ENCODE measurements at places on chromosomes 5 and 9.
A peak's percentile ranks its signal among the peaks of the same experiment; 100 is the strongest.

DNA sequence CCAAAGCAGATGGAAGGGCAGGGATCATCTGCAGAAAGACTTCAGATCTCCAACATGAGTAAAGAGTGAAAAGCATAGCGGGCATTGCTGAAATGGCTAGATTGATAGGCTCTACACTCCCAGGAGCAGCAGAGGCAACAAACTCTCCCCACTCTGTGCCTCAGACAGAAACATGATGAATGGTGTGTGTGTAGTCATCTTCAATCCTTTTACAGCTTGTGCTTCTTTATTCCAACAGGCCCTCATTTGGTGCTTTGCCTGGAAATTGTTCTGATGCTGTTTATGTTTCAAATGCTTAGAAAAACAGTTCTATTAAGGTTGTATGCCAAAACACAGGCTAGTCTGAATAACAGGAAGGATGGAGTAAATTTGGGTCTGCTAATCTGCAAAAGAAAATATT, 176.2 kb downstream of the DMRTA1 start:
- no peak for DNase-seq
- H3K27ac ChIP-seq, result no peak overlapping the region

- no peak for DNase-seq
- H3K36me3 ChIP-seq, result peaks cover 7% of the 10 kb centered on the region
- H3K4me1 ChIP-seq, result no peaks in the 10 kb centered on the region
- no peak overlapping the region for H3K4me3 ChIP-seq
- no peak overlapping the region for H3K27ac ChIP-seq
- H3K27me3 ChIP-seq, result no peaks in the 10 kb centered on the region
These were observed 44.6 kb upstream of the CACNA1B start for GRCh38 chr9:137832830-137833590.

GRCh38 chr9:72443855-72444254, 77.6 kb upstream of the TMC1 start:
- H3K4me3 ChIP-seq, result no peak overlapping the region
- H3K4me1 ChIP-seq, result no peaks in the 10 kb centered on the region
- no peaks in the 10 kb centered on the region for H3K36me3 ChIP-seq
- H3K27ac ChIP-seq, result no peak overlapping the region
- no peaks in the 10 kb centered on the region for H3K27me3 ChIP-seq
- DNase-seq, result no peak

DNA sequence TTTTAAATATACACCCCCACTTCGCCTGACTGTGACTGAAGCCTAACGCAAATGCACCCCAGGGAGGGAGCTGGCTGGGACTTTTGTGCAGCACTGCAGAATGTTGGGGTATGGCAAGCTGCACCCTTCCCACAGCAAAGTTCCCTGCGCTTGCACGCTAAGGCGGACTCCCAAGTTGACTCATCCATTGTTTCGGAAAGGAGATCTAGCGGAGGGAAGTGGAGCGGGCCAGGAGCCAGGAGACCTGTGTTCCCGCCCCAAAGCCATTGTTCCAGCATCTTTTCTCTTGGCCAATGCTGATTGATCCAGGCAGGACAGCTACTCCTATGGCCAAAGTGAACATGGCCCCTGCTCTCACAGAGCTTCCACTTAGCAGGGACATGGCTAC, 202.9 kb downstream of the AOPEP start:
- no peak overlapping the region for H3K4me3 ChIP-seq
- H3K27me3 ChIP-seq, result no peaks in the 10 kb centered on the region
- peaks cover 2% of the 10 kb centered on the region for H3K4me1 ChIP-seq
- no peaks in the 10 kb centered on the region for H3K36me3 ChIP-seq
- no peak for DNase-seq

- H3K36me3 ChIP-seq, result no peaks in the 10 kb centered on the region
- no peak overlapping the region for H3K27ac ChIP-seq
- H3K4me1 ChIP-seq, result no peaks in the 10 kb centered on the region
- H3K27me3 ChIP-seq, result no peaks in the 10 kb centered on the region
These were observed 62.1 kb downstream of the GAS1 start for GRCh38 chr9:86885232-86885631.

GRCh38 chr5:54309276-54309675, 1.1 kb downstream of the ARL15 start:
- H3K4me3 ChIP-seq, result peak overlapping the region; percentile 69
- no peaks in the 10 kb centered on the region for H3K4me1 ChIP-seq
- no peak overlapping the region for H3K27ac ChIP-seq
- no peak for DNase-seq
- no peaks in the 10 kb centered on the region for H3K36me3 ChIP-seq

DNA sequence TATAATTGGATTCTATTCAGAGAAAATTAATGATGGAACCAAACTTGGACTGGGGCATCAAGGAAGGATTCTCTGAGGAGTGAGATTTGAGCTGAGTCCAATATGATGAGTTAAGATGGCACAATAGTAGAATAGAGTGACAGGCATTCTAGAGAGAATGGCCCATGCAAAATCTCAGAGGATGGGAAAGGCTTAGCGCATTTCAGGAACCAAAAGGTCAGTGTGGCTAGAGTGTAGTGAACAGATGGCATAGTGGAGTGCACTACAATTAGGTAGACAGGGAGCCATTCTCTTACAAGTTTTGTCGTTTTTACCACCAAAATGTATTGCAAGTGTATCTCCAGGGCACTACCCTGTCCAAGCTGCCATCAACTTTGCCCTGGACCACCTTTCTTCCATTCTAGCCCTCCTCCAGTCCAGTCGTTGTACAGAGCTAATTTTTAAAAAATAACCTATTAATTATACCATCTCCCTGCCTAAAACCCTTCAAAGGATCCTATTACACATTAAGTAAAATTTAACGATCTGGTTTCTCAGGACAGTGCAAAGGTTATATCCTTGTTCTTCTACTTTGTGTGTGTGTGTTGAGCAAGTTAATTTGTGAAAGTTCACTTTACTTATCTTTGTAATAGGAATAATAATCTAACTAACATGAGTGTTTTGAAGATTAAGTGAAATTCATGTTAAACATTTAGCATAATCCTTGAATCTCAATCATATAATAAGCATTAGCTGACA, 211.7 kb downstream of the COMMD10 start:
- no peaks in the 10 kb centered on the region for H3K4me1 ChIP-seq
- H3K27ac ChIP-seq, result no peak overlapping the region
- H3K4me3 ChIP-seq, result no peak overlapping the region
- peaks cover 7% of the 10 kb centered on the region for H3K36me3 ChIP-seq
- no peaks in the 10 kb centered on the region for H3K27me3 ChIP-seq

DNA sequence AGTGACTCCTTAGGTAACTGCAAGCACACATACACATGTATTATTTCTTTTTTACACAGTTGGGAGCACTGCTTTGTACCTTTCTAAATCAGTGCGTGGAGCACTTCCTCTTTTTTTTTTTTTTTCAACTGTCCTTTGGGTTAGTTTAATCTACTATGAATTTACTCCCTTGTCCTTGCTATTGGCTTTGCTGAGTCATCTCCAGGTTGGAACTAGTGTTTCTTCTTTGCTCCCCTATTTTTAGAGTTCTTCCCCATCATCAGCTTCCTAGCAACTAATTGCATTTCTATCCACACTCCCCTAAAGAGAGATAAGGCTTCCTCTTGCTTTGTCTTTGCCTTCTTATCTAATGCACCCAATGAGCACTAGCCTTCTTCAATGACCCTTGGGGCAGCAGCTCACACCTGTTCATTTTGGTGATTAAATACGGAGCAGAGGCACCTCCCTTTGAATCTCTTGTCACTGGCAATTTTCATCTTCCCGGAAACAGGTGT, 24.3 kb downstream of the S100Z start:
- no peak overlapping the region for H3K27ac ChIP-seq
- H3K27me3 ChIP-seq, result no peaks in the 10 kb centered on the region
- H3K4me1 ChIP-seq, result no peaks in the 10 kb centered on the region

DNA sequence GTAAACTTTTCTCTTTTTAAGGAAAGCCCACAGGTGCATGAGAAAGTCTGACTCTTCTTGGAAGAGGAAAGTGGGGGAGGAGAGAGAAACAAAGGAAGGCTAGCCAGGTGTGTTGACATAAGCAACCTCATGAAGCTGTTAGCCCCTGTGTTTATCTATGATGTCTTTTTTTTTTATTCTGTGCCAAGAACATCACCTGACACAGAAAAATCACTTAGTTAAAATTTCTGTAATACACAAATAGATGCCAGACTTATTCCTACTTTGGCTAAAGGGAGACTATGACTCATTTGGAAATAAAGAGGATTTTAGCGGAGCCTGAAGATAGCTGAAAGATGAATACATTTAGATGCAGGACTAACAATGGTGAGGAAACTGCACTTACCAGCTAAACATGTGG, 58.3 kb downstream of the BAAT start:
- no peak overlapping the region for H3K27ac ChIP-seq
- H3K36me3 ChIP-seq, result no peaks in the 10 kb centered on the region
- DNase-seq, result no peak
- H3K4me3 ChIP-seq, result no peak overlapping the region
- H3K27me3 ChIP-seq, result no peaks in the 10 kb centered on the region
- H3K4me1 ChIP-seq, result no peaks in the 10 kb centered on the region

GRCh38 chr5:166523206-166523605, 1768.2 kb upstream of the WWC1 start:
- H3K4me1 ChIP-seq, result no peaks in the 10 kb centered on the region
- no peak overlapping the region for H3K4me3 ChIP-seq
- DNase-seq, result no peak
- H3K27ac ChIP-seq, result no peak overlapping the region
- no peaks in the 10 kb centered on the region for H3K27me3 ChIP-seq
- H3K36me3 ChIP-seq, result no peaks in the 10 kb centered on the region

DNA sequence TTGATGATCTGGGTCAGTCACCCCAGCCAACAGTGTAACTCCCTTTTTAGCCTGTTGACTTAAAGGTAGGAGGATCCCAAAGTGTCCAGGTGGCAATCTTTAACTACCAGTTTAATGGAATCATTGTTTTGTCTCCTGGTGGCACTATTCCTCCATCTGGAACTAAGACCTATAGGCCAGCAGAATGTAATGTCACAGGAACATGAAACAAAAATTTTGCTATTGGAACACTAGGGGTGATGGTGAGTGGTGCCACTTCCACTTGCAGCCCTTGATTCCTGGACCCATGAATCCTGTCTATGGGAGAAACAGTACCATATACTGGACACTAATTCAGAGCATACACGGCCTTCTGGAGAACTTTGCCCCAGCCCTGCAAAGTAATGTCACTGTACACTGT, 219.5 kb upstream of the RASA1 start:
- H3K4me1 ChIP-seq, result peaks cover 1% of the 10 kb centered on the region
- H3K27ac ChIP-seq, result no peak overlapping the region
- no peak overlapping the region for H3K4me3 ChIP-seq
- H3K36me3 ChIP-seq, result no peaks in the 10 kb centered on the region
- DNase-seq, result no peak

DNA sequence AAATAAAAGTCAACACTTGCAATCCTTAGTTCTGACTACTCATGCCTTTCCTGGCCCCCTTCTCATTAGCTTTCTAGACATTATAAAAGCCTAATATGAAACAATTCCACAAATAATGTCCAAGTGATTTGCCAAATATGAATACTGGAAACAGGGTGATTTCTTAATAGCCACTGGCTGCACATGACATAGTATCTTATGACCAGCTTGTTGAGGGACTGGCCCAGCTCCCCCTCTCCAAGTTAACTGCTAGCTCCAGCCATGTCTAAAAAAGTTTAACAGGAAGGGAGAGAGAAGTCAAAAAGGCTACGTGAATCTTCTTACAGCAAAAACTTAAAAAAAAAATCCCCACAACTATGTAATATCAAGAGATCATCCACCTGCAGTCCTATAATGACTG, 1.5 kb downstream of the CERT1 start:
- no peaks in the 10 kb centered on the region for H3K36me3 ChIP-seq
- H3K27me3 ChIP-seq, result no peaks in the 10 kb centered on the region

- H3K27ac ChIP-seq, result no peak overlapping the region
- DNase-seq, result no peak
- no peaks in the 10 kb centered on the region for H3K36me3 ChIP-seq
These were observed 323.7 kb downstream of the ADAMTS6 start for GRCh38 chr5:65157906-65158603.

DNA sequence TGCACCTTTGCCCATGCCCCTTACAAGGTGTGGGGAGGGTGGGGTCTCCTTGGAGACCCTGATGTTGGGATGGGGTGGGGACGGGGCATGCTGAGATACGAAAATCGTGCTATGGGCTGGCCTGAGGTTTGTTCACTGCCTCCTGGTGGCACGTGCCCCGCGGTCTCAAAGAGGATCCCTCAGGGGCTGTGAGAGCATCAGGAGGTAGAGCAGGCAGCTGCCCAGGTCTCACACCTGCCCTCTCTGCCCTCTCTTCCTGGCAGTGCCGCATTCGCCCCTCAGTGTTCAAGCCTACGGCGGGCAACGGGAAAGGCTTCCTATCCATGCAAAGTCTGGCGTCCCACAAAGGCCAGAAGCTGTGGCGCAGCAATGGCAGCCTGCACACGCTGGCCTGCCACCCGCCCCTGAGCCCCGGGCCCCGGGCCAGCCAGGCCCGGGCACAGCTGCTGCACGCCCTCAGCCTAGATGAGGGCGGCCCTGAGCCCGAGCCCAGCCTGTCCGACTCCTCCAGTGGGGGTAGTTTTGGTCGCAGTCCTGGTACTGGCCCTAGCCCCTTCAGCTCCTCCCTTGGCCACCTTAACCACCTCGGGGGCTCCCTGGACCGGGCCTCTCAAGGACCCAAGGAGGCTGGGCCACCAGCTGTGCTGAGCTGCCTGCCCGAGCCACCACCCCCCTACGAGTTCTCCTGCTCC, 6.7 kb downstream of the N4BP3 start:
- H3K4me3 ChIP-seq, result no peak overlapping the region
- no peak overlapping the region for H3K27ac ChIP-seq
- no peaks in the 10 kb centered on the region for H3K36me3 ChIP-seq
- H3K4me1 ChIP-seq, result no peaks in the 10 kb centered on the region
- DNase-seq, result peak; percentile 66
- H3K27me3 ChIP-seq, result no peaks in the 10 kb centered on the region

GRCh38 chr5:72015103-72015548, 92.1 kb upstream of the MAP1B start:
- no peaks in the 10 kb centered on the region for H3K36me3 ChIP-seq
- H3K27ac ChIP-seq, result no peak overlapping the region
- no peaks in the 10 kb centered on the region for H3K27me3 ChIP-seq
- no peaks in the 10 kb centered on the region for H3K4me1 ChIP-seq
- H3K4me3 ChIP-seq, result no peak overlapping the region
- DNase-seq, result no peak

- no peak for DNase-seq
- H3K36me3 ChIP-seq, result no peaks in the 10 kb centered on the region
- no peak overlapping the region for H3K4me3 ChIP-seq
- H3K4me1 ChIP-seq, result no peaks in the 10 kb centered on the region
- no peaks in the 10 kb centered on the region for H3K27me3 ChIP-seq
These were observed 235.6 kb downstream of the DNAH5 start for GRCh38 chr5:13708906-13709305.

GRCh38 chr5:149113669-149114068, 27.6 kb upstream of the ABLIM3 start:
- no peak overlapping the region for H3K4me3 ChIP-seq
- H3K36me3 ChIP-seq, result no peaks in the 10 kb centered on the region
- H3K4me1 ChIP-seq, result no peaks in the 10 kb centered on the region
- H3K27ac ChIP-seq, result no peak overlapping the region

- H3K27me3 ChIP-seq, result peaks cover 3% of the 10 kb centered on the region
- no peak overlapping the region for H3K4me3 ChIP-seq
- H3K36me3 ChIP-seq, result no peaks in the 10 kb centered on the region
- peaks cover 1% of the 10 kb centered on the region for H3K4me1 ChIP-seq
- no peak for DNase-seq
These were observed 196.2 kb upstream of the CLINT1 start for GRCh38 chr5:158055111-158055501.

- peak; percentile 61 for DNase-seq
- H3K27ac ChIP-seq, result no peak overlapping the region
- no peaks in the 10 kb centered on the region for H3K4me1 ChIP-seq
- no peaks in the 10 kb centered on the region for H3K27me3 ChIP-seq
- no peaks in the 10 kb centered on the region for H3K36me3 ChIP-seq
- no peak overlapping the region for H3K4me3 ChIP-seq
These were observed 34.4 kb upstream of the NSMF start for GRCh38 chr9:137493364-137494103.
